Chondrocyte (in vitro differentiated cells): ENCODE measurements at places on chromosomes 4 and X. TPM values are rescaled to one million over a fixed set of nuclear protein-coding genes. Genes with fewer than 3 reads are reported as not detected.

The XAGE2 gene
- total RNA-seq, result not detected in 3 replicates

The MAMLD1 gene
- 6.0 to 9.3 TPM (median 8.8 TPM) in 3 replicates for total RNA-seq

The GPR34 gene
- total RNA-seq, result not detected in 3 replicates

The POU4F2 gene
- total RNA-seq, result not detected in 3 replicates

The REPS2 gene
- total RNA-seq, result 2.0 to 2.4 TPM (median 2.2 TPM) in 3 replicates

The FRG2 gene
- total RNA-seq, result not detected in 3 replicates

The DMRTC1B gene
- total RNA-seq, result not detected in 3 replicates

The PHOX2B gene
- not detected in 3 replicates for total RNA-seq

The HDX gene
- total RNA-seq, result 4.0 to 4.5 TPM (median 4.2 TPM) in 3 replicates

The RAB40A gene
- 0.41 to 0.56 TPM (median 0.45 TPM) in 3 replicates for total RNA-seq

The CC2D2A gene
- 18.6 to 31.5 TPM (median 19.2 TPM) in 3 replicates for total RNA-seq

The VEGFD gene
- 0.20 to 0.39 TPM in 2 of 3 replicates, not detected in the other for total RNA-seq

The RASSF6 gene
- total RNA-seq, result not detected in 3 replicates
